ENCODE measurements at places on chromosomes 2 and 18. TPM values are rescaled to one million over a fixed set of nuclear protein-coding genes. Genes with fewer than 3 reads are reported as not detected.
A peak's percentile ranks its signal among the peaks of the same experiment; 100 is the strongest.

DNA sequence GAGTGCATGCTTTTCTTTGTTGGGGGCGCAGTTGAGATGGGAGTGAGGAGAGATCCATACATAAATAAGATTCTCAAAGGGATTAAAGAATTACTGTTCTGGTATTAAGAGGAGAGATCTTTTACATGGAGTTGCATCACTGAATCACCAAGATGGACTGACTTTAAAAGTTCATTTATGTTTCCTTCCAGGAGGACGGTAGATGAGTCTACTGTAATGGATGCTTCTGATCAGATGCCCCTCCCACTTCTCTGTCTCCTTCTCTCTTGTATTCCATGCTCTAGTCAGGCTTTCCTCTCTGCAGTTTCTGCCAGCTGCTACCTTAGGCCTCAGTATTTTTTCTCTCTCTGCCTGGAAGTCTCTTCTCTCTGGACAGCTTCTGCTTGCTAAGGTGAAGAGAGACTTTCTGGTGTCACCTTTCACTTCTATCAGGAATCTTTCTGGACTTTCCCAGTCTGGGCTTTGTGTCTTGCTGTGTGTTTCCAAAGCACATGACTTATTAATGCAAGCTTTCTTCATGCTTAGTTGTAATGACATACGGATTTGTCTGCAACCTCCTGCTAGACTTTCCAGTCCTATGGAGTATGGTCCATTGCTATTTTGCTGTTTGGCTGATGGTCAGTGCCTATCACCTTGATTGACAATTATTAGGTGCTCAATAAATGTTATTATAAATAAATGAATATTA is 23.6 kb downstream of the FAM171B start:
- H3K36me3 ChIP-seq, result no peaks in the 10 kb centered on the region
- no peak overlapping the region for H3K27ac ChIP-seq
- no peaks in the 10 kb centered on the region for H3K4me1 ChIP-seq
- no peak overlapping the region for H3K4me3 ChIP-seq

DNA sequence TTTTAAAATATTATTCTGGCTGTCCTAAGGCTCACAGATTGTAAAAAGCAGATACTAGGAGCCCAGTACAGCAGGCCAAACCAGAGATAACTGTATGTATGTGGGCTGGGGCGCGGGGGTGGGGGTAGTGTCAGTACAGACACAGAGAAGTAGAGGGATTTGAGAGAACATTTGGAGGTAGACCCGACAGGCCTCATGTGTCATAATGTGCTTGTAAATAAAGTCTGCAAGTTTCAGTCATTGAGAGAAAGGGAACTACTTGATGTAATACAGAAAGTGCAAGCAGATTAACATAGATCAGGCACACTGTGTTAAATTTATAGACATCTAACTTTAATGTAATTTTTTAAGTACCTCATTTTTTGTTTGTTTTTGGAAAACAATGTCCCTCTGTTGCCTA is 7.4 kb upstream of the POLI start:
- DNase-seq, result no peak
- no peaks in the 10 kb centered on the region for H3K36me3 ChIP-seq
- no peaks in the 10 kb centered on the region for H3K27me3 ChIP-seq
- no peaks in the 10 kb centered on the region for H3K4me1 ChIP-seq
- peak overlapping the region; percentile 55 for H3K27ac ChIP-seq

DNA sequence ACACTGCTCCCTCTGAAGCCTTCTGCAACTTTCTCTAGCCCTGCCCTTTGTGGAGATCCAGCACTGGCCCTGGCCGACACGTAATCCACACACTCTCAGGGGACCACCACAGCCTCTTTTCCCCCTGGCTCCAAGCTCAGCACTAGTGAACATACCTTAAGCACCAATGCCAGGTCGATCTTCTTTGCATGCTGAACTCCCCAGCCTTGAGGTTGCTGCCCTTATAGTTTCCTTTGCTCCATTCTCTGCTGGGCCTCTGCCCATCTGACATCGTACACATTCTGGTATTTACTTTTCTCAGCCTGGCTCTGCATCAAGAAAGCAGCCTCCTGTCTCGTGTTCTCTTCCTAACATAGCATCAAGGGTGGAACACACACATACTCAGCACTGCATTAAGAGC is 361.5 kb downstream of the LPIN1 start:
- no peak overlapping the region for H3K27ac ChIP-seq
- H3K4me3 ChIP-seq, result no peak overlapping the region
- peaks cover 8% of the 10 kb centered on the region for H3K4me1 ChIP-seq
- DNase-seq, result peak; percentile 77
- no peaks in the 10 kb centered on the region for H3K27me3 ChIP-seq

DNA sequence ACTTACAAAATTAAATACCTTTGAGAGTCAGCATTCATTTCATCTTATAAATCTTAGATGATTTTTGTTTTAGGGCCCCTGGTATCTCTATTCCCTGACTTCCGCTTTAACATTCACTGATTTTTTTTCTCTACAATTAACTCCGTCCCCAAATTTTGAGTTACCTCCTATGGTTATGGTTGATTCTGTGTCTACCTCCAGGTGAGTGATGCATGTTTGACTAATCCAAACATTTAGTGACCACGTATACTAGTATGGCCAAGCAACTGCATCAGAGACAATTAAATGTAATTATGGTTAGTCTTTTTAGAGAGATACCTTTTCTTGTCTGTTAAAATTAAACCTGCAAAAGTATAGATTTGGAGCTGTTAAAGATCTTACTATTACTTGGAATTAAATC is 120.3 kb downstream of the CCDC102B start:
- no peaks in the 10 kb centered on the region for H3K4me1 ChIP-seq
- H3K27ac ChIP-seq, result no peak overlapping the region
- no peak for DNase-seq
- H3K4me3 ChIP-seq, result no peak overlapping the region

DNA sequence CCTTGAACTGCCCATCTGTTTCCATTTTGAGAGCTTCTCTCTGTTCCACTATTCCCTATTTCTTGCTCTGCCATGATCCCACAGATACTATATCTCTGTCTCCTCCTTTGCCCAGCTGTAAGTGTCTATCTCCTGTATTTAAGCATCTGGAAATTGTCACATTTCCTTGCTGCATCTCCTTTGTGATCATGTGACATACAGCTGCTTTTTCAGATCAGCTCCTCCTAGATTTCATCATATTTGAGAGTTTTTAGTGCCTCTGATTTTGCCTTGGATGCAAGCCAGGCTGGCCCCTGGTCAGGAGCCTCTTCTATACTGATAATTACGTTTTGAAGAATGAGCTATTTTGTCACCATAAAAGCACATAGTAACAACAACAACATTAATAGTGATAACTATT is 131.7 kb upstream of the TNP1 start:
- H3K27me3 ChIP-seq, result no peaks in the 10 kb centered on the region
- no peak overlapping the region for H3K4me3 ChIP-seq
- DNase-seq, result no peak

GRCh38 chr2:236473691-236474090 is 95.9 kb upstream of the ACKR3 start:
- no peak overlapping the region for H3K4me3 ChIP-seq
- H3K4me1 ChIP-seq, result no peaks in the 10 kb centered on the region
- H3K27ac ChIP-seq, result no peak overlapping the region
- H3K27me3 ChIP-seq, result peaks cover 5% of the 10 kb centered on the region

DNA sequence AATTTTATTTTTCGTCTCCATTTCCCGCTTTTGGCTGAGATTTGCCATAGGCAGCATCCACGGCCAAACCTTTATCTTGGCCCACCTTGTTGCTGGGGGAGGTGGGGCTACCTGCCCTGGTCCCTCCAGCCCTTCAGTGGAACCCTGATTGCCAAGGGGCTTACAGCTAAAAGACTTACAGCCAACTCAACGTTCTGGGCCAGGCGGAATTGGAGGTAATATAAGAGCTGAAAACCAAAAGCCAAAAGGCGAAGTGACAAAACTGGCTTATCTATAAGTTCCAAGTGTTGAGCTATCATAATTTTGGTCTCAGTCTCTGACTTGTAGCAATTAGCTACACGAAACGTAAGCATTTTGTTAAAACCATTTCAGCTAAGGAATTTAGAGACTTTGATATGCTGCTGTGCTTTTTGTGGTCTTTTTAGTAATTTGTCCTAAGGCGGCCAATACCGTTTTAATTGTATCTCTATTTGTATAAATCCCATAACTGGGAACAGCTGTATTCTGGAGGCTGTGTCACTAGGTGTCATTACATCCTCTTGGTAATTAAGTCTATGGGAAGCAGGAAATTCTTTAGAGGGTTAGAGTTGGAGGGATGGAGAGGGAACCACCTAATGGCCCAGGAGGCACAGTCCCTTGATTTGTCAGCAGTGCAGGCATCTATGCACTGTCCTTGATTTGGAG is 24.0 kb downstream of the PDCD1 start:
- H3K4me3 ChIP-seq, result no peak overlapping the region
- peaks cover 3% of the 10 kb centered on the region for H3K4me1 ChIP-seq
- H3K27me3 ChIP-seq, result peaks cover 16% of the 10 kb centered on the region
- DNase-seq, result no peak
- no peak overlapping the region for H3K27ac ChIP-seq
- no peaks in the 10 kb centered on the region for H3K36me3 ChIP-seq

- H3K4me3 ChIP-seq, result no peak overlapping the region
- H3K4me1 ChIP-seq, result no peaks in the 10 kb centered on the region
- no peaks in the 10 kb centered on the region for H3K36me3 ChIP-seq
- no peak for DNase-seq
- H3K27me3 ChIP-seq, result no peaks in the 10 kb centered on the region
Observed at GRCh38 chr2:140274891-140275290, 1494.7 kb upstream of the NXPH2 start.

- no peak overlapping the region for H3K4me3 ChIP-seq
- H3K27me3 ChIP-seq, result peaks cover 62% of the 10 kb centered on the region
- H3K36me3 ChIP-seq, result no peaks in the 10 kb centered on the region
Observed at GRCh38 chr2:118221536-118222272, 133.4 kb downstream of the INSIG2 start.

GRCh38 chr2:218902427-218902826 is 21.8 kb downstream of the WNT10A start:
- H3K4me1 ChIP-seq, result peaks cover 10% of the 10 kb centered on the region
- peaks cover 32% of the 10 kb centered on the region for H3K27me3 ChIP-seq
- no peaks in the 10 kb centered on the region for H3K36me3 ChIP-seq
- no peak overlapping the region for H3K27ac ChIP-seq
- no peak for DNase-seq

DNA sequence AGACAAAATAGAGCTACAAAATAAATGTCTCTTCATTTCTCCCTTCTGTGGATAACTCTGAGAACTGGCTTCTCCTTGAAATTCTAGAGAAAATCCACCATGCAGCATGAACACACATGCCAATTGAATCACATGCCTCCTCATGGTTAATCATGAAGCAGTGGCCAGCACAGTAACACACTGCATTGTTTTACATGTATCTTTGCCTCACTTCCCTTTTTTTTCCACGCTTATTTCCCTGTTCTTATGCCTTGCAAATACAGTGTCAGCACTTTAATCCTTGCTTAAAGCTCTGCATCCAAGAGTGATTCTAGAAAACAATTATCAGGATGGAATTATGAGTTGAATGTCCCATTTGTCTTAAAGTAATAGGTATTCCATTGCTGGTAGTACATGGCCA is 50.3 kb upstream of the ZBTB7C start:
- H3K4me3 ChIP-seq, result no peak overlapping the region
- H3K27me3 ChIP-seq, result no peaks in the 10 kb centered on the region
- H3K4me1 ChIP-seq, result peaks cover 3% of the 10 kb centered on the region
- no peak for DNase-seq
- H3K27ac ChIP-seq, result no peak overlapping the region

The COL4A4 gene
- total RNA-seq, result 0.55 TPM

The CRYGD gene
- not detected for total RNA-seq

The PIEZO2 gene
- 6.1 TPM for total RNA-seq

The ALS2 gene
- 8.1 TPM for total RNA-seq

The POTEI gene
- 1.2 TPM for total RNA-seq

The CDH2 gene
- 0.58 TPM for total RNA-seq

The TNS1 gene
- 682 TPM for total RNA-seq

The HOXD4 gene
- not detected for total RNA-seq

The NEU2 gene
- total RNA-seq, result not detected

The EPB41L5 gene
- total RNA-seq, result 44.3 TPM

The GPR39 gene
- total RNA-seq, result 13.8 TPM

Data from stomach (tissue), 19 donors.